Left cardiac atrium (tissue), 4 donors: ENCODE measurements at places on chromosomes 5 and 9.

GRCh38 chr5:10896016-10896415 lies 135.0 kb upstream of the DAP start:
- no peak for DNase-seq

DNA sequence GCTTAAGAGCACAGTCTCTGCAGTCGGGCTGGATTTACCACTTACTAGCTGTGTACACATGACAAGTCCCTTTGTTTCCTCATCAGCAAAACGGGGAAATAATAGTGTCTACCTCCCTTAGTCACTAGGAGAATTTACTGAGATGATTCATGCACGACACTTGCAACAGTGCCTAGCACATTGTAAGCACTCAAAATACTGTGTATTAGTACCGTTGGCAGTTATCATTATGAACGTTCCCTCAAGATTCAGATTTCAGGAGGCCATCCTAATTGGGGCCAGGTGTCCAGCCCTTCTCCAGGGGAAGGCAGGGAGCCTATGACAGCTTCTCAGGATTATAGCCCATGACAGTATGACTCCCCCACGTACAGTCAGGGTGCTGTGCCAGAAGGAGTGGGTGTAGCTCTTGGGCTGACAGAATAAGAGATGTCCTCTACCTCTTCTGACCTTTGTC lies 164.3 kb downstream of the DOCK2 start:
- DNase-seq: no peak

DNA sequence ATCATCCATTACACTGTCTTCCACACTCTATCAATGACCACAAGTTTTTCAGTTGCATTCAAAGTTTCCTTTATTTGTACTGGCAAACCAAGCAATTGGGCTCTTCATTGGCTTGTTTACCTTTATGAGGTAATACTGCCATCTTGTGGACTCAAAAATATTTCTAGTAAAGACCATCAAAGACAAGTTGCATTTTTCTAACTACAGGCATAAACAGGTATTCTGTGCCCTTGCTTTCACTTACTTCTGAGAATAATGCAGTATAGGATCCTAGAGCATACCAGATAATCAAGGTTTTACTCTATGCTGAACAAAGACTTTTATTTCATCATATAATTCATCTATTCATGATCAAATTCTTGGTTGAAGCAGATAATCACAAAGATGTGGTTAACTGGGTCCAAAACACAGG lies 173.7 kb upstream of the POU5F2 start:
- DNase-seq: no peak

DNA sequence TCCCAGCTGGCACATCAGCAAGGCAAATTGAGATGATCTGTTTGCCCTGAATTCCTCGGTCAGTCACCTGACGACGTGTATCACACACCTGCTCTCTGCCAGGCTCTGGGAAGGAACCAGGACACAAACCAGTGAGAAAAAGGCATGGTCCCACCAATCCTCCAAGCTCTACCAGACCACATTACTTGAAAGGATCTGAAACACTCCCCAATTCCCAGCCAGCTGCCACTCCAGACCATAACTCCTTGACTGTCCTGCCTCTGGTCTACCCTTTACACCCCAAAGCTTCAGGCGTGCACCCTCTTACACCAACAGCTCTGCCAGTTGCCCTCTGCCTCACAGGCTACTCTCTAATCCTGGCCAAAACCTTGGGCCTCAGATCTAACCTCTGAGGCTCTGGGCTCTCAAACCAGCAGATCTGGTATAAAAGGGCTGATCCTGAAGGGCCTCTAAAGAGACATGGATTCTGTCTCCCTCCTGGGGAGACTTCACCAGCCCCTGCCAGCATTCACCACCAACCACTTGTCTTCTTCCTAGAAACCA lies 6.8 kb downstream of the MGAT1 start:
- no peak for DNase-seq

- no peak for DNase-seq
Measured at GRCh38 chr5:78806544-78806943, 158.0 kb upstream of the LHFPL2 start.

- DNase-seq: no peak
Measured at GRCh38 chr9:125189011-125189360, 617 bp downstream of the PPP6C start.

GRCh38 chr5:175166026-175166425 lies 278.0 kb downstream of the DRD1 start:
- no peak for DNase-seq

- no peak for DNase-seq
Measured at GRCh38 chr5:81783401-81783800, 32.5 kb upstream of the SSBP2 start.

DNA sequence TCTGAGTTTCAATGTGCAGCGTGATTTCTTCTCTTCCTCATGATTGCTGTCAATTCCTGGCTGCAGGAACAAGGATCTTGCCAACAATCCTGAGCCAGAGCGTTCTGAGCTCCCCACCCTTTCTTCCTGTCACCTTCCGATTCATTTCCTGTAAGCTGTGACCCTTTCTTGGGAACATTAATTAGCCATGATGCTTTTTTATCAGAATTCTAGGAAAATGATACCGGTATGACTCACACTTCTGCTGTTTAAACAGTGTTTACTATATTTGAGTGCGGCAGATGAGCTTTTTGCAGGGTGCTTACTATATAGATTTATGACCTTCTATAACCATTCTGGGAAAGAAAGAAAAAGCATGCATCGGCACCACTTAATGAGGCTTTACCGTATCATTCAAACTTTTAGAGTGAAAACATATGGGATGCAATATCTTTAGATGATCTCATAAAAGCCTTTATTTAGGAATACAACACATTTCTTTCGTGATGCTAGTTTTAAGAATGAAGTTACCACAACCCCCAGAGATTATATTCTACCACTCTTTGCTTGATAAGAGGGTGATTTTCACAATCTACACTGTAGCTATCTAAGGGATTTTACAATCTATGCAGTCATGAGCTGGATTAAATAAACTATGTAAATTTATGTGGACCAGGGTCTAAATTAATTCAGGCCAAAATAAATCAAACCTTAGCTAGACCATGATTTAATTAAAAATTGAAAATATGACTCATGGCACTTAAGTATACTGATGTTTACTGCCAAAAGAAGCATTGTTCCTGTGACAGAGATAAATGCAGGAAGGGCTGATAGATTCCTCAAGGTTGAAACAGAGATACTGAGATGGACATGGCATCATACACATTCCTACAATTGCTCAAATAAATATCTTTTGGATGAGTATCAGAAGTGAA lies 38.0 kb upstream of the OSMR start:
- no peak for DNase-seq

DNA sequence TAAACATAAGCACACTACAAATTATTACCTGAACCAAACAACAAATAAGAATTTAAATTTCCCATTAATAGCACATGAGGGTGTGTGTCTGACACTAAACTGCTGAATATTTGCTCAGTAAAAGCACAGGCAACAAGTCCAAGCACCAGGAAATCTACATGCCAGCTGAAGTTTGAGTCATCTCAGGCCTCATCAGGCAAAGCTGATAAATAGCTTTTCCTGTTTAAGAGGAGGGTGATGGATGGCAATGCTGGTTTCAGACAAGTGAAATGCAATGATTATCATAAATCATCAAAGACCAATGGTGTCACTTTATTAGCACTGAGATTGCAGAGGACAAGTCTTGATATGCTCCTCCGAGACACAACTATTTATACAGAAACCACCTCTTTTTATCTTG lies 1668.0 kb upstream of the C9orf72 start:
- no peak for DNase-seq

- no peak for DNase-seq
Measured at GRCh38 chr5:124743602-124744169, 2.8 kb downstream of the ZNF608 start.

DNA sequence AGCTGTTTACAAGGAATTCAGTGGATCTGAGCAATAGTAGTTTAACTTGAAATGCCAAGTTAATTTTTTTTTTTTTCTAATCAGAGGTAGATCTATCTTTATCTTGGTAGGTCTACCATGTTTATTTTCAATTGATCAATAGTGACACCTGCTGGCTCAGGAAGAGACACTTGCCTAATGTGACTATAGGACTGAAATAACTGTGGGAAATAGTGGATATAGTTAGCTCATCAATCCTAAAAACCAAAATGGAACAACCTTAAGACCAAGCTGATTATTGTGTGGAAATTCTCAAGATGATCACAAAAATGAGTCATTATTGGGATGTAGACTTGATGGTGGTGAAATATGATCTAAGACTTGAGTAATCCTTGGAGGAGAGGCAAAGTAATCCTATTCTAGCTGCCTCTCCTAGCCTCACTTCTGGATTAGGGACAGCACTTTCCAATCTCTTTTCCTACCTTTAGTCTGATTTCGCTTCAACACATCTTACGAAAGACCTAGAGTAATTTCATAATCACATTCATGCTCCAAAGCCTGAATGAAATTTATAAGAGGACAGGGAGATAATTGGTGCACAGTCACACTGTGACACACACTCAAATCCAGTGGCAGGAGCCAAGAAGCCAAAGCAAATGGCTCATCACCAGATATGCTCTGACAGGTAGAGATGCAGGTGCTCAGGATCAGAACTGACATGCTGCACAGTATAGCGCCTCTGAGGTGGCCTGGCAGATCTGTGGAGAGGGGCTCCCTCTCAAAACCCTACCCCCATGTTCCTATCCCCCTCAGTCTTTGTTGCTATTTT lies 156.3 kb downstream of the HMHB1 start:
- DNase-seq: no peak

DNA sequence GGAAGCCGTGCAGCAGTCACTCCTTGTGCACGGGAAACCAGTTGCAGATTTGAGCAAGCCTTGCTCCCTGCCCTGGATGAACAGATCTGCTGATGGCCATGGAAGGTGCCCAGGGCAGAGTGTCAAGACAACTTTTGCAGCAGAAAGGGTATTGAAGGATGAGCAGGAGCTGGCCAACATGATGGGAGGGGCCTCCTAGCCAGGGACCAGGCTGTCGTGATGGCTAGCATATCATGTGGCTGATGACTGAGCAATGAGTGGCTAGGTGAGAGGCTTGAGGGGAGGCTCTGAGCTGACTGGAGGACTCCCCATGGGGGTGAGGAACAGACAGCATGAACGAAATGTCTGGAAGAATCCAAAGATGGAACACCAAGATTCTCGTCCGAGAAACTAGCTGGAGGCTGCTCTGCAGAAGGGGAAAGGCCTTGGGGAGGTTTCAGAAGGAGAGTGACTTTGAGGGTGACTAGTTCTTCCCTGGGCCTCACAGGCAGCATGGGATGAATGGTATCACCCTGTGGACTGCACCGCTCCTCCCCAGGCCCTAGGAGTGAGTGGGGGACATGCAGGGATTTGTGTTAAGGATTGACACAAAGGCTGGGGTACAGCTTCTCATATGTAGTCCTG lies 18.5 kb downstream of the PPARGC1B start:
- DNase-seq: no peak

DNA sequence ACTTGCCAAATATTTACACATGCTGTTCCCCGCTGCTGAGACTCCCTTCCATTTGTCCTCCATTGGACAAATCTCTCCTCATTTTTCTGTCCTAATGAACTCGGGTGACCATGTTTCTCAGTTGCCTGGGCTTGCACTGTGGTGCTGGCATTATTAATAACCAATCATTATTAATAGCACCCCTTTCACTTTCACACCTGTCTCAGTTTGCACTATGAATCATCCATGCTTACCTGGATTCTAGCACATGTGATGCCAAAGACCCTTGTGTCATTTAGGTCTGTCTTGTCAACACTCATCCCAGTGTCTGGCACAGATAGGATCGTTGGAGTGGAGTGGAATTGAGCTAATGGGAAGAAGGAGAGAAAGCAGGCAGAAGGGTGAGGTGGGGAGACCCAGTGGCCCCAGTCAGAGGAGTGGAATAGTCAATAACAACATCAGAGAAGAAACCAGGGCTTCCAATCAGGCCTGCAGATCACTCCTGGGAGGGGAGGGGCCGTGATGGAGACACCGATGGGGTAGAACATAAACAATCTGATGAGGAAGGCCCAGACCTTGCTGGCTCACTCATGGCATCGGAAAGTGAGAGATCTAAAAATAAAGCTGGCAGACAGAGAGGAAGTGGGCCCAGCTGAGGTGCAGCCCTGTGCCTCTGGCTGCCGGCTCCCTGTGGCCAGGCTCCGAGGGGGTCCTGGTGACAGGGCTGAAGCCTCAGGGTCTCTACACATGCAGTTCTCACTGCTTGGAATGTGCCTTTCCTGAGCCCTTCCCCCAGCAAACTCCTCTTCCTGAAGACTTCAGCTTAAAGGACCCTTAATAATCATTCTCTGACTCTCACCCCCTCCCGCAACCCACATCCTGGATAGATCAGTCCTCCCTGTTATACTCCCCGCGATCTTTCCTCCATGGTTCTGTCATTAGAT lies 33.5 kb upstream of the CRB2 start:
- DNase-seq: no peak

DNA sequence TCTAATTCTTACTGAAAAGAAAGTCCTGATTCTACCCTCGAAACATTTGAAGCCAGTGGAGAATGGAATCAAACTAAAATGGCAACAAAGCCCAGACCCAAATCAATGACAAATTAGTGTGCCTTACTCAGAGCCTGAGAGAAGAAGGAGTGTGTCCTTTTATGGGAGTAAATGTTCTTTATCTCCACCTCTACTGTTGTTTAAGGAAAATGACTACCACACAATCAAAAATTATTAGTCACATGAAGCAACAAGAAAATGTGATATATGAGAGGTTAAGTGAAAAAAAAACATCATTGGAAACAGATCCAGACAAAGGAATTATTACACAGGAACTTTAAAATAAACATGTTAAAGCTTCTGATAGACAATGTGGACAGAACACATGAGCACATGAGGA lies 49.7 kb upstream of the FOXB2 start:
- DNase-seq: no peak

DNA sequence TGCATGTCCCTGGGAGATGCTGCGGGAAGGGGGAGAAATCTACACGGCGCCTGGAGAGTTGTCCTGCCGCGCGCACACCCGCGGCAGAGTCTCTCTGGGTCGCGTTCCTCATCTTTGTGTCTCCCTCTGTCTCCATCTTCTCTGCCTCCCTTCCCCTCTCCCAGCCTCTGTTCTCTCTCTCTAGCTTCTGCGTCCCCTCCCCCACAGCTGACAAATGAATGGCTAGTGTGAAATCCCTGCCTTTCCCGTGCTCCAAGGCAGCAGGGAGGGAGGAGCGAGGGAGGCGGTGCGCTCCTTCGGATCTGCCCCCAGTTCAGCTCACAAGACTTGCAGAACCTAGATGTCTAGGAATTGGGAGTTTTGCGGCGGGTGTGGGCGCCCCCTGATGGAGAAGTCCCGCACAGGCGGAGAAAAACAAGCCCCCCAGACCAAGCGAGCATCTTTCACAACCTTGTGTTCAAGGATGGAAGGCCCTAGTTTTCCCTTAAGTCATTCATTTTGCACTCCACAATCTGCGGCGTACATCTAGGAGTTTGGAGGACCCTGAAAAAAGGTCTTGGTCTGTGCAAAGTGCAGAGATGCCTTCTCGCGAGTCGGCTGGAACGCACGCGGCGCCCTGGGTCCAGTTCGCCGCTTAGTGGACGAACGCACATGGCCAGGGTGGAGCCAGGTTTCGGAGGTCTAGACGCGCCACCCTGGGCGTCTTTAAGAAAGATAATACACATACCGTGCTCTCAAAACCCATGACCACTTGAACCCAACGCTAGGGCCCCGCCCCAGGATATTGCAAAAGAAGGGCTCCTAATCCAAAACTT lies 2.0 kb downstream of the VCAN start:
- peak; percentile 92 for DNase-seq
